ENCODE measurements at places on chromosomes 1 and 21. TPM values are rescaled to one million over a fixed set of nuclear protein-coding genes. Genes with fewer than 3 reads are reported as not detected.

Gene CD1E
- 0.42 TPM for total RNA-seq

Gene FALEC
- 1.1 TPM for total RNA-seq

DNA sequence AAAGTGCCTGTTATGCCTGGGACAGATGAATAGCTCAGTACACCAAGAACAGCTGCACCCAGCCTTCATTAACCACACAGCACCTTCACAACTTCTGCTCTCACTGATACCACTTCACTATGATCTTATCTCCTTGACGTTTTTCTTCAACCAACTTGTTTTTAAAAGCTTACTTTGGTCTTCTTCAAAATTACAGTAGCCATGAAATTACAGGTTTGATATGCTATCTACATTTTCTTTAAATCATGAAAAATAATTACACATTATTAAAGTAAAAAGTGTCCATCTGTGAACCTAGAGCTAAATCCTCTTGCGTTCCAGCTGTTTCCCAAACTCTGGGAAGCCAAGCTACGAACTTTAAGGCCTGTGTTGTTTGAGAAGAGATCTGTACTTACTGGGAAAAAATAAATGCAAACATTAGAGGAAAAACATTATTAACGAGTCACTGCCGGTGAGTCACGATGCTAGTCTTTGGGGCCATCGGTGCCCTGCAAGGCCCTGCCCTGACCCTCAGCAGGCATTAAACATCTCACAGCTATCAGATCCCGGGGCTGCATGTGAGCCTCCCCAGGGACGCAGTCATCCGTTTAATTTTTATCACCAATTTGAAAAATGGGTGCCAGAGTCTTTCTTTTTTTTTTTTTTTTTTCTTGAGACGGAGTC is 56.3 kb upstream of the GPR153 start:
- H3K27ac ChIP-seq = no peak overlapping the region
- peaks cover 8% of the 10 kb centered on the region for H3K36me3 ChIP-seq
- no peak for DNase-seq
- no peaks in the 10 kb centered on the region for H3K4me1 ChIP-seq
- no peaks in the 10 kb centered on the region for H3K27me3 ChIP-seq

GRCh38 chr1:108595507-108595906 is 35.6 kb downstream of the EEIG2 start:
- peak overlapping the region; percentile 57 for H3K4me3 ChIP-seq
- DNase-seq = no peak
- peaks cover 24% of the 10 kb centered on the region for H3K4me1 ChIP-seq
- H3K36me3 ChIP-seq = no peaks in the 10 kb centered on the region
- H3K27me3 ChIP-seq = no peaks in the 10 kb centered on the region
- peak overlapping the region; percentile 51 for H3K27ac ChIP-seq

- DNase-seq = no peak
- H3K4me1 ChIP-seq = no peaks in the 10 kb centered on the region
- H3K4me3 ChIP-seq = no peak overlapping the region
- no peak overlapping the region for H3K27ac ChIP-seq
Observed at GRCh38 chr1:66848193-66848592, 47.1 kb upstream of the INSL5 start.

DNA sequence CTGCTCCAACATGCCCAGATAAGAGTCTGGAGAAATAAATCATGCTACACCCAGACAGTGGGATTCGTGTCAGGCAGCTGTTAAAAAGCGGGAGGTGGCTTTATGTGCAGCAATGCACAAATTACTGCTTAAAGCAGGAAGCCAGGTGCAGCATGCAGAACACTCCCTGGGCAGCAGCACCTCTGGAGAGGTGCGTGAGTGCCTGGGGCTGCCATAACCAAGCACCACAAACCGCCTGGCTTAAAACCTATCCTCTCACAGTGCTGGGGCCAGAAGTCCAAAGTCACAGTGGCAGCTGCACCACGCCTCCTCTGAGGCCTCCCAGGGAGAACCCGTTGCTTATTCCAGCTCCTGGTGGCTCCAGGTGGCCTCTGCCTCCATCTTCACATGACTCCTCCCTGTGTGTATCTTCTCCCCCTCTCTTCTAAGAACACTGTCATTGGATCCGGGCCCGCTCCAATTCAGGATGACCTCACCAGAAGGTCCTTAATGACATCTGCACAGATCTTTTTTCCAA is 115.6 kb downstream of the SIK1 start:
- no peak overlapping the region for H3K4me3 ChIP-seq
- peaks cover 4% of the 10 kb centered on the region for H3K4me1 ChIP-seq
- H3K27me3 ChIP-seq = peaks cover 35% of the 10 kb centered on the region
- no peak for DNase-seq
- no peaks in the 10 kb centered on the region for H3K36me3 ChIP-seq

DNA sequence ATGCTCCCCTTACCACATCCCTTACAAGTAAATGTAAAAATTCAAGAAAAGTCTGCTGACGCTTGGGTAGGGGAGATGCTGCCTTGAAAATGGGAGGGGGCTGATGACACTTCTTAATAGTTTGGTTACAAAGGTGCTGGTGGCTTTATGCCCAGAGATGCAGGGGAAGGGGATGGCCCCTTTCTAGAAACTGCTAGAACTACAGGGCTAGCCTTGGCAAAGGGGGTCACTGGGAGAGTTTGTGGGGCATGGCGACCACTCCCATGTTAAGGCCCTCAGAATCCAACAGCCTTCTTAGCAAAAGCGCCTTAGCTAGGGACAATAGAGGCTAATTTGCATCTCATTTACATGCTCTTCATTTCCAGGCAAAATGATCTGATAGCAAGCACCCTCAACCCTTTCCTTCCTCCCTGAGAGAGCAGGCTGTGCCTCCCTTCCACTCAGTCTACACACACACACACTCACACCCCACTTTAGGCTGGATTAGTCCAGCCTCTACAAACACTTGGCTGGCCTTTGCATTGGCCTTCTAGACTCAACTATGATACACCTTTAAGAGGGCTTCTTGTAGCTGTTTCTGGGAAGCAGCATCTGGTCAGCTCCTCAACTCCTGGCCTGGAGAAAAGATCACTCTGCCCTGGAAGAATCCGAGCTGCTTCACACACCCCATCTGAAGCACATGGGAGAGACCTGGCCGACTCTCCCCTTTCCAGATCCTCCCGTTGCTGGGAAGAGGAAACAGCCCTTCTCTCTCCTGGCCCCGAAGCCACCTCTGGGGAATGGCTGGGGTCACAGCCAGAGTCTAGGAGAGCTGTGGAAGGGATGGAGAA is 1.7 kb downstream of the SEMA6C start:
- no peak overlapping the region for H3K27ac ChIP-seq
- DNase-seq = no peak
- peaks cover 23% of the 10 kb centered on the region for H3K4me1 ChIP-seq
- H3K4me3 ChIP-seq = peak overlapping the region; percentile 99
- no peaks in the 10 kb centered on the region for H3K27me3 ChIP-seq

DNA sequence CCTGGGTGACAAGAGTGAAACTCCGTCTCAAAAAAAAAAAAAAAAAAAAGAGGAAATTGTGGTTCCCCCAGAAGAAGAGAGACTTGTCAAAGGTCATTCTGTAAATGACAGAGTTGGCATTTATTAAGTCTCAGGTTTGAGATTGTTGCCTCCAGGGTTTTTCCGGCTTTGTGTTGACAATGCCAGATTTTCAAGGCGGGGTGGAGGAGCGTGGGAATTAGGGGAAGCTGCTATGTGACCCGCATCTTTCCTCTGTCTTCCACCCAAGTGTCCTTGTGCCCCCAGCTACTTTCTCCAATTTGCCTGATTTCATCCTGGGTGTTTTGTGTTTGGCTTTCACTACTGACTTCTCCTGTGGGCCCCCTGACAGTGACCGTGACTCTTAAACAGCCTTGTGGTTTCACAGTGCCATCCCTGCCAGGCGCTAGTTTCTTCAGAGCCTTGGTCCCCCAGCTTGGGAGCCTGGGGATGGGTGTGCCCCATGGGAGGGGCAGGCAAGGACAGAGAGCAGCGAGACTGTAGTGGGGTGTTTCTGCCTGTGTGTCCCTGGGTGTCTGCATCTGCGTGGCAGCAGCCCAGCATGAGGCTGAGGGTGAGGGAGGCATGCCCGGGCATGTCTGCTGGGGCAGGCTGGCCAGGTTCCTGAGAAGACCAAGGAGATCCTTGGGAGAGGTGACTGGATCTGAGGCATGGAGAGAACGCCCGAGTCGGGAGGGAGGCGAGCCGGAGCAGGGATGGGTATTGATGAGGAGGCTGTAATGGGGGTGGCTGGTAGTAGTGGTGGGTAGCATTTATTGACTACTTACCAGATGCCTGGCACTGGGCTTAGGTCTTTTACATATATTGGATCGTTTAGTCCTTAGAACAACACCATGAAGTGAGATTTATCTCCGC is 46.3 kb downstream of the IER5 start:
- peaks cover 44% of the 10 kb centered on the region for H3K4me1 ChIP-seq
- DNase-seq = no peak
- peaks cover 6% of the 10 kb centered on the region for H3K27me3 ChIP-seq
